Activated CD4-positive, alpha-beta T cell treated with anti-CD3 and anti-CD28 coated beads, Interleukin-2, amount 50 U/mL, for 24 hours (primary cell): ENCODE measurements at places on chromosomes 4 and X.

DNA sequence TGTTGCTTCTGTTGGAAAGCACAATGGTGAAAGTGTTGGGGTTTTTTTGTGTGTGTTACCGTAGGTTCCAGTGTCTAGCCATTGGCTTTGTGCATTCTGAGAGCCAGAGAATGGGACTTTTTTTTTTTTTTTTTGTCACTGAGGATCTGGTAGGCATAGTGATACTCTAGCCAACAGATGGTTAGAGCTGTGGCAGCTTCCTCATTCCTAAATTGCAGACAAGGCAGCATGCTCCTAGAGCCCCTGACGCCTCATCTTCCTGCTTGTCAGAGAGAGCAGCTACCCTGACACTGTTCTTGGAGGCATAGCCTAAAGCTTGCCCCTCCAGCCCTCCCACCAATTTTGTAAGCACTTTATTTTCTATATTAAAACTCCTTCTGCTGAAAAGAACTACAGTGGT, 27.0 kb downstream of the ARHGEF9 start:
- DNase-seq, result no peak

- no peak for DNase-seq
Observed at GRCh38 chr4:78675325-78675724, 100.8 kb upstream of the BMP2K start.

DNA sequence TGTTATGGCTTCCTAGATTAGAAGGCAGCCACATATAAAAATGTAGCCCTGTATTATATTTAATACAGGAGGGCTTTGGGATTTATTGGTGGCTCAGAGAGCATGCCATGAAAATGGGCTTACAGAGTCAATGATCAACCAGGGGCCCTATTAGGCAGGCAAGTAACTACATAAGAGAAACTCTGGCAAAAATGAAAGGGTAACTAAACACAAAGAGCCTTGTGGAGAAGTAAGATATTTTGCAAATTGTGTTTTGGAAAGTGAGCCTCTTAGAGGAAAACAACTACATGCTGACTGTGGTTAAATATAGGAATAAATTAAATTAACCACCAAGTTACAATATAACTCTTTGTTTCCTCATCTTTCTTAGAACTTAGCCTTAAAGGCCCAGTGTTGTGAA, 5.5 kb downstream of the SAT1 start:
- DNase-seq, result no peak

GRCh38 chr4:165192500-165192898, 14.9 kb upstream of the KLHL2 start:
- DNase-seq, result no peak

- no peak for DNase-seq
Observed at GRCh38 chr4:168409089-168409801, 71.0 kb downstream of the DDX60L start.
